ENCODE measurements at places on chromosomes 12 and 14.
A peak's percentile ranks its signal among the peaks of the same experiment; 100 is the strongest.

DNA sequence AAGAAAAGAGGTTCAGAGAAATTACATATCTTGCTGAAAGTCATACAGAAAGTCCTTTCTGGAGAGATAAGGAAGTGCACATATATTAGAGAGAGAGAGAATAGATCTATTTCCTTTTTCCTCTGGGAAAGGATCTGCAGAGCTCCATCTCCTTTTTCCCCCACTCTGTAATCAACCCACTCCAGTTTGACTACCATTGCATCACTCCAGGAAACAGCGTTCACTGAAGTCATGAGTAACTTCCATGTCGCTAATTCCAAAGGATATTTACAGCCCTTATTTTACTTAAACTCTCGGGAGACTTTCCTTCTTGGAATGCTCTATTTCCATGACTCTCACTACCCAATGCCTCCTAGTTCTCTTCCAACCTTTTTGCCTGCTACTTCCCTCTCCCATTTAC is 72.5 kb upstream of the PARP11 start:
- H3K27ac ChIP-seq = no peak overlapping the region
- no peak overlapping the region for H3K4me3 ChIP-seq

GRCh38 chr14:34270361-34270760 is 191.7 kb downstream of the SPTSSA start:
- no peaks in the 10 kb centered on the region for H3K36me3 ChIP-seq
- H3K4me3 ChIP-seq = no peak overlapping the region
- peaks cover 3% of the 10 kb centered on the region for H3K27me3 ChIP-seq

- H3K27ac ChIP-seq = no peak overlapping the region
- peaks cover 35% of the 10 kb centered on the region for H3K4me1 ChIP-seq
- no peaks in the 10 kb centered on the region for H3K36me3 ChIP-seq
- H3K4me3 ChIP-seq = no peak overlapping the region
Measured at GRCh38 chr12:47715877-47716548, 9.3 kb downstream of the ENDOU start.

DNA sequence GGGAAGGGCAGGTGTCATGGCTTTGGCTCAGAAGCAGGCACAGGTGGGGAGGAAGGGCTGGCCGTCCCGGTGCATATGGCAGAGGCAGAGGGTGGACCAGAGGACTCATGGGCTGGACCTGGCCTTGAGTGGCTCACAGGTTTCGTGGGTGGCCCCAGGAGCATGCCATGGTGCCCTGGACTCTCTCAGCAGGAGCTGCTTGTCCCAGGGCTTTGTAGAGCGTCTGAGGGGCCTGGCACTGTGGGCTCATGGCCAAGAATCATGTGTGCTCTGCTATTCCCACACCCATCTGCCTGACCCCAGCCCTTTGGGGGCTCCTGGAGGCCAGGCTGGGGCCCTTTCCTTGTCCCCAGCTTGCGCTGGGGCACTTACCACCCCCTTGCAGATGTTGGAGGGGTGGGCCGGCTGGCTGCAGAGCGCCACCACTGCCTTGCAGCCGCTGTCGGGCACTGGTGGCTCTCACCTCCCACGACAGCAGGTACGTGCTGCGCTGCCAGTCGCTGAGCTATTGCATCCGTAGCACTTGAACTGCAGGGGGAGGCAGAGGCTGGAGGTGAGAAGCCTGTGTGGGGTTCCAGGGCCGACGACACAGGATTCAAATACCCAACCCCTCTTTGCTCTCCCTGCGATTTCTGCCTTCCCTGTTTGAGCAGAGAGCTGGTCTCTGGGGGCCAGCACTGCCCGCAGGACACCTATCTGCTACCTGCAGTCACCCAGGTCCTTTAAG is 187.4 kb upstream of the PRMT8 start:
- no peak overlapping the region for H3K4me3 ChIP-seq
- peaks cover 50% of the 10 kb centered on the region for H3K4me1 ChIP-seq
- H3K36me3 ChIP-seq = no peaks in the 10 kb centered on the region

GRCh38 chr12:127280393-127281275 is 986.3 kb upstream of the TMEM132C start:
- H3K27ac ChIP-seq = no peak overlapping the region
- peak; percentile 90 for DNase-seq
- no peaks in the 10 kb centered on the region for H3K36me3 ChIP-seq
- H3K27me3 ChIP-seq = peaks cover 71% of the 10 kb centered on the region
- H3K4me1 ChIP-seq = no peaks in the 10 kb centered on the region

GRCh38 chr12:20120403-20120725 is 248.0 kb upstream of the PDE3A start:
- H3K4me1 ChIP-seq = no peaks in the 10 kb centered on the region
- DNase-seq = no peak
- no peak overlapping the region for H3K27ac ChIP-seq
- H3K27me3 ChIP-seq = no peaks in the 10 kb centered on the region

DNA sequence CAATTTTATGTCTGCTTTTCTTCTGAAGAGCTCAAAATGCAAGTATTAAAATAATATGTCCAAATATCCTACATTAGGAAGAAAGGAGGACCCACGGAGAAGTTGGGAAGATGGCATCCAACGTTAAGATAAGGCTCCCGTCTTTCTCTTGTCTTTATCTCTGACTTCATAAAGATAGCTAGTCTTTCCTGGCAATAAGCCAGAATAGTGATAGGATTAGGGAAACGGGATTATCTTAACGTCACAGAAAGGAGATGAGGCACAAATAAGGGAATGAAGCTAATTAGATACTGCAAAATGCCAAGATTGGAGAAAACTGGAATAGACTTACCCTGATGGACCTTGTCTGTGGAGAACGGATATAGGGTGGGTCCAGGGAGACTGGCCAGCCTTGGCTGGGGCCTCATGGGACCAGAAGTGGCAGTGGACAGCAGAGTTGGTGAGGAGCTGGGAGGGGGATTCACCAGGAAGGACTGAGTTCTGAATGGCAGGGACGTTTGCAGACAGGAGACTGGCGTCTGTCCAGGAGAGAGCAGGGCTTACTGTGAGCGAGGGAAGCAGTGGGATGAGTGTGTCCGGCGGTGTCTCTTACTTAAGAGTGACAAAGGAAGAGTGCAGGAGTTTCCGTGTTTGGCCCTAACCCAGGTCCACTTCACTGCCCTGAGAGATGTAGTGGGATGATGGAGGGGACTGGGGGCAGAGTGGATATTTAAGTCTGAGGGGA is 119.9 kb downstream of the CACNA1C start:
- H3K4me3 ChIP-seq = no peak overlapping the region
- H3K27ac ChIP-seq = no peak overlapping the region
- no peak for DNase-seq
- peaks cover 34% of the 10 kb centered on the region for H3K27me3 ChIP-seq
- H3K4me1 ChIP-seq = peaks cover 6% of the 10 kb centered on the region

GRCh38 chr14:61296151-61296550 is 15.0 kb upstream of the TMEM30B start:
- no peak overlapping the region for H3K27ac ChIP-seq
- DNase-seq = no peak
- H3K4me1 ChIP-seq = no peaks in the 10 kb centered on the region

- DNase-seq = no peak
- H3K4me3 ChIP-seq = no peak overlapping the region
- H3K27me3 ChIP-seq = peaks cover 6% of the 10 kb centered on the region
- H3K27ac ChIP-seq = no peak overlapping the region
Measured at GRCh38 chr12:69947123-69947522, 122.1 kb downstream of the MYRFL start.

DNA sequence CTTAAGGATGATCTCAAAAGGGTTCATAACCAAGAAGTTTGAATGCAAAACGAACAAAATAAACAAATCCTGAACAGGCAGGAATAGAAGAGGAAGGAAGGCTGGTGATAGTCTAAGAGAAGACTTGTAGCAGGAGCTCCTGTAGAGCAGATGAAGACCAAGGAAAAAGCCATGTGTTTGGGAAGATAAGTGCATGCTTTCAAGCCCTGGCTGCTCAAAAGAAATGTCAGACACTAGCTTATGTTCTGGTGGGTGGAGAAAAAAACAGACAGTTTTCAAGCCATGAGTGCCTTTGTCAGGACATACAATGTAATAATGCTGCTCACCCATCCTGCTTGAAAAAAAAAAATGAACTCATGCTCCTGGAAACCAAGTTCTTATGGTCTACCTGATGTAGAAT is 27.4 kb downstream of the TAOK3 start:
- H3K4me3 ChIP-seq = no peak overlapping the region
- H3K27ac ChIP-seq = no peak overlapping the region
- no peaks in the 10 kb centered on the region for H3K4me1 ChIP-seq
- H3K36me3 ChIP-seq = no peaks in the 10 kb centered on the region

DNA sequence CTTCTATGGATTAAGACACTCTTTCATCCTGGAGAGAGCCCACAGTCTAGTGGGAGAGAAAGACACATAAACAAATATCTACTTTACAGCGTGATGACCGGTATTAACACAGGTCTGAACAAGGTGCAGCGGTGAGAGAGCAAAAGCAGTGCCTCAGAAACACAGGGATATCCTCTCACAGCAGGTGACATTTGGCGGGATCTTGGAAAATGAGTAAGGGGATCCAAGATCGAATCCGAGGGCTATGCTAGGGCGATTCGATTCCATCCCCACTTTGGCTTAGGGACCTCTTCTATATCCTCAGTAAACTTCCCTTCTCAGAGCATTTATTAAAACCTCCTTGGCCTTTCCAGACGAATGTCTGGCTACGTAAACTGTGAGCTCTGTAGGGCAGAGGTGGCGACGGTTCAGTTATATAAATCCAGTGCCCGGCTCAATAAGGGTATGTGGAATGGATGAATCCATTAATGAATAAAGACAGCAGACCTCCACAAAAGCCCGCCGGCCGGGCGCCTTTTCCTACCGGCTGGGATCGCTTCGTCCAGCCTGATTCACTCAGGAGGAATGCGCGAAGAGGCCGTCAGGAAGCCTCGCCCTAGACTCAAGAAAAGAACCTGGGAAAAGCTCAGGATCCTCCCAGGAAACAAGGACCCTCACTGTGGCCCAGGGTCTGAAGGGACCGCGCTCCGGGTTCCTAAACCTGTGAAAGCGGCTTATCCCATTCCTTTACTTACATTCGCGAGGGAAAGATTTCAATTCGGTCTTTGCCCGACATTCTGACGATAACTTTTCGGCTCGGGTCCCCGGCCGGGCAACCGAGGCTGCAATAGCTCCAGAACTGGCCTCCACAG is 455 bp downstream of the ATP6V1D start:
- peaks cover 69% of the 10 kb centered on the region for H3K4me1 ChIP-seq
- peak overlapping the region; percentile 99 for H3K4me3 ChIP-seq
- H3K27me3 ChIP-seq = no peaks in the 10 kb centered on the region
- H3K27ac ChIP-seq = peak overlapping the region; percentile 99
- H3K36me3 ChIP-seq = peaks cover 5% of the 10 kb centered on the region

DNA sequence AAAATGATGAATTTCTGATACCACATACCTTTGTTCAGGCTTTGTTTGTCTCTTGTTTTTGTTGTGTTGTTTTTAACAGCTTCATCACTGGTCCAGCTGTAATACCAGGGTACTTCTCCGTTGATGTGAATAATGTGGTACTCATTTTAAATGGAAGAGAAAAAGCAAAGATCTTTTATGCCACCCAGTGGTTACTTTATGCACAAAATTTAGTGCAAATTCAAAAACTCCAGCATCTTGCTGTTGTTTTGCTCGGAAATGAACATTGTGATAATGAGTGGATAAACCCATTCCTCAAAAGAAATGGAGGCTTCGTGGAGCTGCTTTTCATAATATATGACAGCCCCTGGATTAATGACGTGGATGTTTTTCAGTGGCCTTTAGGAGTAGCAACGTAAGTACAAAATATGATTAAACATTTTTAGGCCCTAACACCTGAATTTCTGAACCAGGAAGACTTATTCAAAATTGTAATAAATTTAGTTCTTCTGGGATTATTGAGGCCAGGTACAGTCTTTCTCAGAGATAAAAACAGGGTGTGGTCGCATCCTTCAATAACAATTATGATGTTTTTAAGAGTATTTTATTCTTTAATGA is 22.4 kb downstream of the RXYLT1 start:
- peaks cover 7% of the 10 kb centered on the region for H3K36me3 ChIP-seq
- no peak overlapping the region for H3K27ac ChIP-seq
- no peaks in the 10 kb centered on the region for H3K4me1 ChIP-seq
- no peaks in the 10 kb centered on the region for H3K27me3 ChIP-seq

DNA sequence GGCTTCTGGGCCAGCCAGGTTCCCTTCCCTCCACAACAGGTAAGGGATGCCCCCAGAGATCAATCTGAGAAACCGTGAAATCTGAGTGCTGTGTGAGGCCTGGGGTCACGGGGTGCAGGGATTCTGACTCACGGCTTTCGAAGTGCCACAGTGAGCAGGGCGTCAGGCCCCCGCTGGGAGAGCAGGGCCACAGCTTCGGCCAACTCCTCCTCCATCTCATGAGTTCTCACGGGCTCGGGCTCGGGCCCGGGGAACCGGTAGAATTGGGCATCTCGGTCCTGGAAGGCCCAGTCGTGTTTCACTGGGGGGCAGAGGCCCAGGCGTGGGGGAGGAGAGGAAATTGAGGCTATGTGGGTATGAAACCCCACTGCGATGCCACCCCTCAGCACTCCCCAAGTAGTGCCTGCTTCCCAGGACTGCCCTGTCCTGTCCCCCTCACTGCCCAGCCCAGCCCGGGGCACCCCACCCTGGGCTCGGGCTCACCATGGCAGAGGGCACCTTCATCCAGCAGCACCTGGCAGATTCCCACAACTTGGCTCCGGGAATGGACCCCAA is 7.7 kb downstream of the RAPGEF3 start:
- peaks cover 15% of the 10 kb centered on the region for H3K36me3 ChIP-seq
- no peaks in the 10 kb centered on the region for H3K27me3 ChIP-seq
- peaks cover 70% of the 10 kb centered on the region for H3K4me1 ChIP-seq
- H3K4me3 ChIP-seq = no peak overlapping the region

DNA sequence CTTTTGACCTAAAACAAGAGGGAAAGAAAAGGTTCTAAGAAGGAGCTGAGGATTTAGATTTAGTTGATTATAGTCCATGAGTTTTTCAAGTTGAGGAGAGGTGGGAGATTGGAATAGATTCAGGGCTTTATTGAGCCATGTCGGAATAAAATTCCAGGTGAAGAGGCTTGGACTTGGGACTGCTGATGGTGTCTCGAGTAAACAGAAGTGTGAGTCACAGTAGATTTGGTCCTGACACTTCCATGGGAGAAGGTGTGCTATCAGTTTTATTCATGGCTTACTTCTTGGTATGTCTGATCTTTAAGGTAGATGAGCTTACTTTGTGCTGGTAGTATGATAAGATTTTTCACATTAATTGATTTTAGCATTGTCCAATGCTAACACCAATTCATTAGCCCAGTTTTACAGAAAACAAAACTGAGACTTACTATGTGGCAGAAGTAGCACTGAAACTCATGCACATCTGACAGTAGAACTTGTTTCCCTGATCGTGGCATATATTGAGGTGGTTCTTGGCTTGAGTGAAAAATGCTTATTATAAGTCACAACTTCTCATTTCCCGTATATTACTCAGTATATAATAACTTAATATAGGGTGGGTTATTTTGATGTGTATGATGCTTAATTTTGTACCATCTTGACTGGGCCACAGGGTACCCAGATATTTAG is 172.4 kb upstream of the IGF1 start:
- H3K27me3 ChIP-seq = no peaks in the 10 kb centered on the region
- no peaks in the 10 kb centered on the region for H3K36me3 ChIP-seq
- DNase-seq = no peak
- H3K4me1 ChIP-seq = no peaks in the 10 kb centered on the region
- H3K4me3 ChIP-seq = no peak overlapping the region
- H3K27ac ChIP-seq = no peak overlapping the region

GRCh38 chr12:50988051-50988450 is 35.7 kb downstream of the HIGD1C start:
- peaks cover 42% of the 10 kb centered on the region for H3K36me3 ChIP-seq
- no peak for DNase-seq
- H3K4me3 ChIP-seq = no peak overlapping the region
- H3K4me1 ChIP-seq = no peaks in the 10 kb centered on the region
- H3K27ac ChIP-seq = peak overlapping the region; percentile 93
- no peaks in the 10 kb centered on the region for H3K27me3 ChIP-seq

Data from nephron progenitor cell (in vitro differentiated cells).